ENCODE measurements at places on chromosomes 16 and 17. TPM values are rescaled to one million over a fixed set of nuclear protein-coding genes. Genes with fewer than 3 reads are reported as not detected.

DRG2 gene
- total RNA-seq, result 25.7 TPM

CCL1 gene
- total RNA-seq, result not detected

RNF167 gene
- 25.2 TPM for total RNA-seq

- peak; percentile 21 for DNase-seq
Measured at GRCh38 chr16:71467810-71468209, 5.8 kb upstream of the ZNF23 start.

- no peak for DNase-seq
Measured at GRCh38 chr17:45013021-45013997, 38.1 kb downstream of the DCAKD start.

GRCh38 chr17:81810892-81811704 lies 7.1 kb downstream of the GCGR start:
- DNase-seq, result no peak
